Lower leg skin (tissue), 4 donors: ENCODE measurements at places on chromosomes 13 and 19. TPM values are rescaled to one million over a fixed set of nuclear protein-coding genes. Genes with fewer than 3 reads are reported as not detected.
A peak's percentile ranks its signal among the peaks of the same experiment; 100 is the strongest.

DNA sequence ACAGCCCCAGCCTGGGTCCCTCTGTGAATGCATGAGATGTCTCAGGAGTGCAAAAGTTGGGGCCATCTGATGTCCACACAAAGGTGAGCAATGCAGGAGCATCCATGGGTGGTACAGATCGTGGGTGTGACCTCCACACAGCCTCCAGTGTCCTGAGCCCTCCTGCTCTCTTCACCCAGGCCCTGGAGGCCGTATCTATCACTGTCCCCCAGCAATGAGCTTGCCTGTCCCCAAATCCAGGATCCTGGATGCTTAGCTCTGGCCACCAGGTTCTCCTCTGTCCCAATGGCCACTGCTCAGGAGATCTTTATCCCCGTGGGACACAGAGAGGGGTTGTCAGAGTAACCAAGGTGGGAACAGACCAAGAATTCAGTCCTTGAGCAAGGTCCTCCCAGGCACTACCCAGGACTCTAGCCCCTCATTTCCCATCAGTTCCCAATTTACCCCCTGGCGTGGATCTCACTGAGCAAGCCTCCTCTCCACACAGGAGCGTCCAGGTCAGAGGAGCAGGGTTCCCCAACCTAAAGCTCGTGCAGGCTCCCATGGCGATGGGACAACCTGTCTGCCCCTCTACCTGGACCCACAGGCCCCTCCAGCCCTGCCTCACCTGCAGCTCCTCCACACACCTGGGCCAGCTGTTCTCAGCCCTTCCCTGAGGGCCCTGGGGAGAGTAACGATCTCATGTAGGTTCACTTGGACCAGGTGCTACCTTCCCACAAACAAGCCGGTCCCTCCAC, 11.3 kb downstream of the CEACAM21 start:
- DNase-seq = no peak

- DNase-seq = no peak
These were observed 44.0 kb downstream of the ATP11A start for GRCh38 chr13:112733661-112734379.

Gene IRS2
- 53.1 TPM for total RNA-seq

DNA sequence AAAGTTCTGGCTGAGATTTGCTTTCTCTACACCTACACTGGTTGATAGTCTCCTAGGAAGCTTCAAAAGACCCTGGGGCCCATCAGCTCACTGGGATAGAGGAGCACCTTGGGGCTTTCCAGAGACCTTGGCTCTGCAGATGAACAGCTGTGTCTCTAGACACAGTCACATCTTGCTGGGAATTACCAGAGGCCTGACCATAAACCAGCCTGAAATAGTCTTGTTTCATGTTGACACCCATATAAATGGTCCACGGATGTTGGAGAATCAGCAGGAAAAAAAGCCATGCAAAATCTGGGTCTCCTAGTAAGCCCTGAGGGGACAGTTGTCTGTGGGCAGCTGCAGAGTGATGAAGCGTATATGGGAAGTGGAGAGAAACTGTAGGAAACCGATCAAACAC, 207.6 kb downstream of the DNAJC15 start:
- DNase-seq = no peak

DNA sequence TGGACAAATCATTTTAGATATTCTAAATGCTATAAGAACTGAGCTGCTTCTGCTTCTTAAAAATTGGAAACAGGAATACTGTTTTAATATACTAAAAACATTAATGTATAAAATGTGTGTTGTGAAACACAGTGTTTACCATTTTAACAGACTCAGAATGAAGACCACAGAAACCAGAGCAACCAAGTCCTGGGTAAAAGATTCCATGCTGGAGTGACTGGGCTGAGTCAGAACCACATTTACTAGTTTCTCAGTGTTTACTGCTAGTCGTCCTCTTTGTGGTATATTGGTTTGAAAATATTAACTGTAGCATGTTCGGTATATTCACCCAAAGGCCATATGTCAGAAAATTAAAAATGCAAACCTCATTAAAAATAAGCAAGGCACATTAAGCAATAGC, 31.9 kb downstream of the ANKRD10 start:
- DNase-seq = no peak

Gene ZNF529
- 6.9 TPM for total RNA-seq

Gene MISP3
- total RNA-seq = 16.1 TPM

GRCh38 chr19:51815043-51815442, 20.1 kb downstream of the FPR3 start:
- DNase-seq = no peak

Gene LRRC8E
- 31.8 TPM for total RNA-seq

- no peak for DNase-seq
These were observed 1657.0 kb upstream of the PRR20A start for GRCh38 chr13:55483626-55484158.

- DNase-seq = no peak
These were observed 900 bp downstream of the PPP1R13L start for GRCh38 chr19:45403781-45404556.

Gene MYPOP
- 7.6 TPM for total RNA-seq

Gene IRGC
- total RNA-seq = not detected

DNA sequence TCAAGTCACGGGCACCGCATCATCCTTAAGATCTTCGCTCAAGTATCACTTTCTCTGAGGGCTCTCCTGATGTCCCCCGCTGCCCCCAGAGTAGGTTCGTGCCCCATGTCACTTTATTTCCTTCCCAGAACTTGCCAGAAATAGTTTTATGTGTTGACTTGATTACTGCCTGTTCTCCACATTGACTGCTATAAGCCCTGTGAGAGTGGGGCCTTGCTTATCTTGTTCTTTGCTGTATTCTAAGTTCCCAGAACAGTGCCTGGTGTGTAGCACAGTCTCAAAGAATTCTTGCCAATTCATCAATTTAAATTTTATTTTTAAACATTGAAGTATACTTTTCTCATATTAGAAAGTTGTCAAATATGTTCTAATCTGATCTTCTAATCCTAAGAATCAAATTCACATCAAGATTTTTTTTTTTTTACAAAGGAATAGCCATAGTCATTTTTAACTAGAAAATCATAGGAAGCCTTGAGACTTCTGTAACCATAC, 32.1 kb upstream of the GPR183 start:
- no peak for DNase-seq

DNA sequence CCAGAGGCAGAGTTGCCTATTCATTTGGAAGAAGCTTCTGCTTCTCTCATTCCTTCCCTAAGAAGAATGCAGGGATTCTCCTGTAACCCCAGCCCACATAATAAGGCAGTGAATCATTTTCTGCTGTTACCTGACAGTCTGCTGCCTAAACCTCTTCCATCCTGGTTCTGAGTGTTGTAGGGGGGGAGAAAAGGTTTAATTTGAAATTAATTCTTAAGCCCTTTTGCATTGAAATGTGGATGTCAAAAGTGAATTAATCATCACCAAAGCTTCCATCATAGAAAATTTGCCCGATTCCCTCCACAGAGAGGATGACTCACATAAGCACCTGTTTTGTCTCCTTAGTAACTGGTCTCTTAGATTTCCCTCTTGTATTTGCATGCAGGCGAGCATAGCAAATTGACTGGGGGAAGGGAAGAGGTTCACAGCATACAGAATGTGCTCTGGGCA, 146.7 kb upstream of the FNDC3A start:
- DNase-seq = no peak

DNA sequence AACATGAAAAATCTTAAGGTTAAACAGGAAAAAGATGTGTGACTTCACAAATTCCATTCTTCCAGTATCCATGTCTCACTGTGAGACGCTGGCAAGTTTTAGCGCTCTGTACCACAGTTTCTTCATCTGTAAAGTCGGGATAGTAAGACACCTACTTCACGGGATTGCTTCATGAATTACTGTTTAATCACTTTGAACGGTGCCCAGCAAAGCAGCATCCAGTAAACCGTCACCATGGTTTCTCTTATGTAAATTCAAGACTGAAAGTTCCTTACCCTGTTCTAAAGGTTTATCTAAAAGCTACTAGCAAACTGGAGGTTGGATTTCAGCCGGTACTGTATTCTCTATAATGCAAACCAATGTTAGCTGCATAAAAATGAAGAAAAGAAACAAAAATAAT, 53.5 kb downstream of the KATNAL1 start:
- DNase-seq = no peak

Gene SHD
- not detected for total RNA-seq

DNA sequence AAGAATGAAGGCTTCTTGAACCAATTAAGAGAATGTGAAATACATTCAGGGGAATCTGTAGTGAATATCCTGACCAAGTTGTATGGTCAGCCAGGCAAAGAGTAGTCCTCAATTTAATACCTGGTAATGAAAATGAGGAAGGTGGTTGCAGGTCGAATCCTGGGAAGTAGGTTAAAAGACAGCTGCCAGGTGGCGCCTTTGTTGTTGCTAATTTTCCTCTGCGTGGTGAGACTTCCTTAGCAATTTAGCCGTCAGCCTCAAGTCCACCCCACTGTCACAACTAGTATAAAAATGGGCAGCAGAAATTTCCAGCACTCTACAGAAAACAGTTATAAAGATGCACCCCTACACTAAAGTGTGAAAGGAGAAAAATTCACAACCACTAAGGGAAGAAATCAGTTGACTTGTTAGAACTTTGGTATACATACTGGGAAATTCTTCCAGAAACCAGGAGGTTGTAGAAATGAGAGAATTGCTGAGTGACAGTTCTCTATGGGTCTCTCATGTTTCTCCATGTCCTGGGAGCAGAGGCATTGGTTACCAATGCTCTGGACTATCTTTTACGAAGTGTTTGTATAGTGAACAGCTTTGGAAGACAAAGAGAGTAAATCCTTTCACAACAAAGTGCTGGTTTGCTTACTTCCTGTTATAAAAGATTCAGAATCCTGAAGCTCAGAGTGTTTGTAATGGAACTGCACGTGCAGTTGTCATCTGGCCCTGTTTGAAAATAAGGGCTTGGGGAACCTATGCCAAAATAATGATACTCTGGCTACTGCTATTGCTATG, 235.9 kb downstream of the NHLRC3 start:
- no peak for DNase-seq

DNA sequence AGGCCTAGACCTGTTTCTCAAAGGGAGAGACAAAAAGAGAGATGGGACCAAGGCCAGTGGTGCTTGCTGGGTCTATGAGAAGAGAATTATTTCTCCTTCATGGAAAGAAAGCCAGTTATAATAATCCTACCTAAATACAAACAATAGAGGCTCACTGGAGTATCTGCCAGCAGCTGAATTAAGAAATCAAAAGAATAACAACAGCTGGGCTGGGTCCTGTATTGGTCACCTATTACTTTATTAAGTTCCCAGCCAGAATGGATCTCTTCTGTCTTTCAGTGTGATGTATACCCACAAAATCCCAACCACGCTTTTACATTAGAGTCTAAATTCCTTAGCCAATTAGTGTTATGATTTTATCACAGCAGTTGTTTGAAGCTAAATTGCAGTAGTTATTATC, 297.8 kb upstream of the DACH1 start:
- DNase-seq = no peak

Gene NLRP7
- total RNA-seq = not detected

- DNase-seq = no peak
These were observed 19.8 kb upstream of the CEACAM4 start for GRCh38 chr19:41646589-41647204.

DNA sequence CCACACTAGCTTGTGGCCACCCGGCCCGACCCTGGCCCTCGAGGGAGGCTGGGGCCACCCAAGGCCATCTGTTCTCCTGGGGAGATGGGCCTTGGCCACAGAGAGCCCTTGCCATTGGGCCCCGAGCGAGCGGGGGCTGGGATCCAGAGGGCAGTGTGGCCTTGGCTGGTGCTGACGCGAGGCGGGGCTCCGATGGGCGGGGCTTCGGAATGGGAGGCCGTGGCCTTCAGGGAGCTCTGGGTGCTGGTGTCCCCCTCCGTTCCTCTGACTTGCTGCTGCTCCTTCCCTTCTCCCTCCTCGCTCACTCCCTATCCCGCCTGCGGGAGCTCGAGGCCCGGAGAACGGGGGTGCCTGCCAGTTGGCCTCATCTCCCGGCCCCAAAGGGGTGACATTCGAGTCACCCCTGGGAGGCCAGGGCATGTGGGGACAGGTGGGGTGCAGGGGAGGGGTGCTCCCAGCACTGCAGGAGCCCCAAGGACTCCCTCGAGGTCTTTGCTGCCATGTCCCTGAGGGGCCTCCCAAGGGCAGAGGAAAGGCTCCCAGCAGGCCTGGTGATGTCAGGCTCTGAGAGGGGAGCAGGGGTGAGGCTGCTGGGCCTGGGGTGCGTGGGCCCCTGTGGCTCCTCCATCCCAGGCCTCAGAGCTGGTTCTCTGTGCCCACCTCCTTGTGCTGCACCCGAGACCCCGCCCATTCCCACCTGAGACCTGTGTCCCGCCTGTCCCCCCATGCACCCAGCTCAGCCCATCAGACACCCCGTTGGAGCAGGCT, 4.2 kb downstream of the NCLN start:
- no peak for DNase-seq

- DNase-seq = peak; percentile 80
These were observed 7.3 kb upstream of the HOOK2 start for GRCh38 chr19:12782424-12783290.

- DNase-seq = no peak
These were observed 8.9 kb upstream of the ACP5 start for GRCh38 chr19:11586331-11586730.

- DNase-seq = no peak
These were observed 21.2 kb upstream of the CPB2 start for GRCh38 chr13:46126056-46126455.

Gene OR7C2
- total RNA-seq = not detected

Gene DZIP1
- total RNA-seq = 1.2 TPM

DNA sequence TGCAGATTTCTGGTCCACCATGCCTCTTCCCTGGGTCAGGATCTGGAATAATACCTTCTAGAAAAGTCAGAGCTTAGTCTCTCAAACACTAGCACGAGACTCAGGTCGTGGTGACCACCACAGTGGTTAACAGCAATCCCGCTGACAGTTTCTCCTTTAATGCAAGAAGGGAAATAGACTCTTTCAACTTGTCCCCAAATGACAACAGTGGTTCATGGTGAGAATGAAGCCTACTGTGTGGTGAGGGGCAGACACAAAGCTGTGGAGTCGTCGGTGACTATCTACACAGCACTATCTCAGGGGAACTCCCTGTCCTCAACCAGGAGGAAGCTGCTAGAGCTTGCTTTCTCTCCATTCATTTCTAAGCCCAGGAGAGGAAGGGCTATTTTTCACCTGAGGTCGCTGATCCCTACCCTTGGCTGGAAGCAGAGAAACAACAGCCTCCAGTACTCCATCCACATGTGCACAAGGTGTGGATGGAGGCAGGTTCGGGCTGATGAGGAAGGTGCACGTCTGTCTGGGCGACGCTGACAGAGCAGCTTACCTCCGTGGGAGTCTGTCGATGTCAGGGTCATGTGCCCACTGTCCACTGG, 72.4 kb downstream of the STK24 start:
- no peak for DNase-seq

Gene NLRP13
- total RNA-seq = 0.07 TPM

Gene CALR3
- total RNA-seq = not detected
